ENCODE measurements at places on chromosomes 5 and 9.

- DNase-seq = no peak
These were observed 257.8 kb upstream of the TARS1 start for GRCh38 chr5:33182986-33183385.

GRCh38 chr5:68240202-68240601 is 24.6 kb downstream of the PIK3R1 start:
- no peak for DNase-seq

DNA sequence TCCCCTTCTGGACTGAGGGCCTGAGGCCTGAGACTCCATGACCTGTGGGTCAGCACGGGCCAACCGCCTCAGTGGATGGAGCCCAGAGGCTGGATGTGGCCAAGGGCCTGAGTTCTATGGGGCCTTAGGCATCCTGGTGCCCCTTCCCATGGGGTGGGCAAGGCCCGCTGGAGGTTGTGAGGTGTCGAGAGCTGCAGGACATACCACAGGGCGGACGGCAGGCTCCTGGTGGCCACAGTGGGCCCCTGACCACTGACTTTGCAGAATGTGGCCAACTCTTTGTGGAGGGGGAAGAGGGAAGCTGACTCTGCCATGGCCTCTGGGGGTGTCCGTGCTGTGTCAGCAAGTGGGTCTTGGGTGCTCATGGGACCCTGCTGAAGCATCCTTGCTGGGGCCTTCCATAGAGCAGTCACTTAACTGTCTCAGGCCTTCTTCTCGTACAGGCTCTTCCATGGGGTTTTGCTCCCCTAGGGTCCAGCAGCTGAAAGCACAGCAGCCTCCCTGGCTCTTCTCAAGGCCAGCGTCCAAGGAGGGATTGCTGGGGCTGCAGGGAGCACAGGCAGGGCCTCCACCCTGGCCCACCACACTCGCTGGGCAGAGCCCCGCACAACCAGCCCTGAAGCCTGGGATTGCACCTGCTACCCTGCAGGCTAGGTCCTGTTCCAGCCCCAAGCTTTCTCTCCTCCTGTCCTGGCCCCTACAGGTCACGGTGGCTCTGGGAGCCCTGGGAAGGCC is 21.6 kb upstream of the SLC9A3 start:
- no peak for DNase-seq

DNA sequence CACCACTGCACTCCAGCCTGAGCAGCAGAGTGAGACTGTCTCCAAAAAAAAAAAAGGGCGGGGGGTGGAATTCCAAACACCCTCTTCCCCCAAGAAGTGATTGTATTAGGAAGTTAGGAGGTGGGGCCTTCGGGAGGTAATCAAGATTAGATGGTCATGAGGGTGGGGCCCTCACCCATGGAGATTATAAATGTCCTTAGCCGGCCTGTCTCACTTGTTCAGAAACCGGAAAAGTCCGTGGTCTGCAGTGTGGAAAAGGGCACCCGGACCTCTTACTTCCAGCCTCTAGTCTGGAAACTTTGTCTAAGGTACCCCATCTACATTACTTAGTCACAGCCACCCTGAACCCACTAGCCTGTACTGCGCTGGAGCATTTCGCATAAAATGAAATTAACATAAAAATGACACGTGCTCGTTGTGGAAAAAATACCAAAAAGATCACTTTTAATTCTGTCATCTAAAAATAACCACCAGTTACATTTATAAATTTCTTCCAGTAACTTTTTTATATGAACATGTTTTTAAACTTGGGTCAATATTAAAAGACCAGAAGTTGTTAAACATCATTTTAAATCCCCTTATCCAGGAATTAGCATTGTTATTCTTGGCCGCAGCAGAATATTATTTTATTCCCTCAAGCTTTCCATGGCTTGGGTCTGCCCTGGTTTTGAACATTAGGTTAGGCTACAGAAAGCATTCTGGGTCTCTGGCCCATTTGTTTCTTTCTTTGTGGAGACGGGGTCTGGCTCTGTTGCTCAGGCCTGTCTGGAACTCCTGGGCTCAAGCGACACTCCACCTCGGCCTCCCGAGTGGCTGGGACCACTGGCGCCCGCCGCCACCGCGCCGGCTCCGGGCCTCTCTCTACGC is 1.2 kb upstream of the CKS2 start:
- DNase-seq = no peak

DNA sequence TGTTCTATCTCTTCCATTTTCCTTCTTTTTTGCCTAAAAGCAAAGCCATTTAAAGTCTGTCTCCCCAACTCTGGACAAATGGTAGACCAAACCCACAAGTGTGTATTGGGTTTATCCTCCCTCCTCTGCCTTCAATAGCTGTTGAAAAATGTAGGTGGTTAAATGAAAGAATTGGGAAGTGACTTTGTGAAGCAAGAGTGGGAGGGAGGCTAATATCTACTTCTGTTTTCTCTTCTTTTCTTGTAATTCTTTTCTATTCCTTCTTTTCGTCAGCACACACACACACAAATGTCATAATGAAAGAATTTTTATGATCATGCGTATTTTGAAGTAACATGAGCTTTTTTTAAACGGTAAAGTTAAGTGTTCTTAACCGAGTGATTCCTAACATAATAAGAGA is 3.8 kb downstream of the CCDC152 start:
- no peak for DNase-seq

- DNase-seq = no peak
These were observed 7.4 kb downstream of the IRX4 start for GRCh38 chr5:1875281-1875842.

GRCh38 chr5:55187370-55187769 is 14.4 kb upstream of the CDC20B start:
- no peak for DNase-seq

- DNase-seq = peak; percentile 79
These were observed 9.0 kb downstream of the CDX1 start for GRCh38 chr5:150175536-150175935.
